Hindlimb muscle (tissue), 1 donor: ENCODE measurements at places on chromosomes 7 and 10. TPM values are rescaled to one million over a fixed set of nuclear protein-coding genes. Genes with fewer than 3 reads are reported as not detected.

Gene PIK3CG
- polyA plus RNA-seq = 2.8 TPM

Gene TMEM176A
- 21.5 TPM for polyA plus RNA-seq

Gene AKAP9
- polyA plus RNA-seq = 75.6 TPM

Gene CCL24
- polyA plus RNA-seq = not detected

Gene CUBN
- 3.3 TPM for polyA plus RNA-seq
